NCI-H1694 treated with DMSO at 0.1 percent for 48 hours (cell line): ENCODE measurements at places on chromosomes 3 and 15.

DNA sequence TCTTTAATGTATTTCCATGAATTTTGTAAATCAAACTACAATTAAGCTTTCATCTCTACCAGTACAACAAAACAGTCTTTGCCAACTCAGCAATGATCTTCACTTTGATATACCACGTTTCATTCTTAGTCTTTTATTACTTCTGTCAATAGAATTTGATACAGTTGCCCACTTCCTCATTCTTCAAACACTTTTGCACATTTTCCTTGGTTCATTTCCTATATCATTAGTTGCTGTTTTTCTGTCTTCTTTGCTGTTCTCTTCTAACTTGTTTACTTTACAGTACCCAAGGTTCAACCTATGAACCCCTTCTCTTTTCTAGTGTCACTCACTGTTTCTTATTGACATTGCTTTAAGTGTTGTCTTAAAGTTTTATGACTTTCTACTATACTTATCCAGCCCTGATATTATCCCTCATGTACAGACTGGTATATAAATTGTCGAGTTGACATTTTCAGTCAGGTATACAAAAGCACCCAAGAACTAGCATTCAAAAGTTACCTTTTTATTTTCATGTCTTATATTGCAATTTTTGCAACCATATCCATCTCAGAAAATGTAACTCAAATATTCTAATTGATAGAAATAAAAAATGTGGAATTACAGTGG lies 903.1 kb downstream of the NSUN3 start:
- no peak for DNase-seq

GRCh38 chr3:178198329-178198728 lies 337.9 kb upstream of the KCNMB2 start:
- no peak for DNase-seq

DNA sequence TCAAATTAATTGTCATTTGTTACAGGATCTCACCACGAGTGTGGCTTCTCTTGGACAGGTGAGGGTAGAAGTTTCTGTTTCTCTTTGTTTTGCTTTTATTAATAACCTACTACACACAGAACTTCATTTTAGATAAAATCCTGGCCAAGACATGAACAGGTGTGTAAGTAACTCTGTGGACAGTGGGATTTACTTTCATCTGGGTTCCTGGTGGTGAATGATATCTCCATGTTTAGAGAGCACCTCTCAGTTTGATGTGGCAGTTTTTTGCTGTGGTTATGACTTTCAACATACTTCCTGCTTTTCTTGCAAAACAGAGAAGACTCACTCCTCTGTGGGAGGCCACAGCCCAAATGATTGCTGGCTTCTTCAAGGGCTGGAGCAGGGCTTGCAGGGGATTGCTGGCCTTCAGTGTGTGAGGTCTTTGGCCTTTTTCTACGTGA lies 71.1 kb upstream of the XCR1 start:
- DNase-seq = no peak

- no peak for DNase-seq
Observed at GRCh38 chr3:127940116-127940515, 25.1 kb downstream of the KBTBD12 start.

DNA sequence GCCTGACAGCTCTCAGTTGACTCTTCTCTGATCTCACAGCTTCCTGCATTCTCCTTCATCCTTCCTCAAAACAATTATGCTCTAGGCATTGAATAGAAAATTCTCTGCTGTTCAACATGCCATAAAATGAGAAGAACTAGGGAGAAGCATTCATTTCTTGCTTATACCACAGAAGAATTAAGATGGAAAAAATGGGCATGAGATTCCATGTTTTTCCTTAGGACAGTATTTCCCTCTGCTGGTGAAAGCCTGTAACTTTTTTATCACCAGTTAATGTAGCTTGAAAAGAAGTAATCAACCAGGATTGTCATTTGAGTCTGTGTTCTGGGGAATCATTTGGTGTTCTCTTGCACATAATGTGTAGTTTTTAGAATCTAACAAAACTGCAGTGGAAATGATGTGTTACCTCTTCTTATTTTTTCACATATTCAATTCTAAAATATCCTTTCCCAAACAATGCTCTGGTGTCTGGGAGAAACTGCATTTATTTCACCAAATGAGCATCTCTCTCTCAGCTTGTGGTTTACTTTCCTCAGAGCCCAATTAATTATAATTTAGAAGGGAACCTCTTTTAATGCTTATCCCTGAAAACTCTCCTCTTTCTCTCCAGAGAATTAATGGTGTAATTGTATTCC lies 92.8 kb upstream of the DCBLD2 start:
- DNase-seq = peak; percentile 63

- DNase-seq = peak; percentile 15
Observed at GRCh38 chr15:28098766-28099554, at the start of gene OCA2. Gene OCA2 (minus strand): TSS chr15:28099315. CDS start chr15:28081874, 17,441 bp downstream.

DNA sequence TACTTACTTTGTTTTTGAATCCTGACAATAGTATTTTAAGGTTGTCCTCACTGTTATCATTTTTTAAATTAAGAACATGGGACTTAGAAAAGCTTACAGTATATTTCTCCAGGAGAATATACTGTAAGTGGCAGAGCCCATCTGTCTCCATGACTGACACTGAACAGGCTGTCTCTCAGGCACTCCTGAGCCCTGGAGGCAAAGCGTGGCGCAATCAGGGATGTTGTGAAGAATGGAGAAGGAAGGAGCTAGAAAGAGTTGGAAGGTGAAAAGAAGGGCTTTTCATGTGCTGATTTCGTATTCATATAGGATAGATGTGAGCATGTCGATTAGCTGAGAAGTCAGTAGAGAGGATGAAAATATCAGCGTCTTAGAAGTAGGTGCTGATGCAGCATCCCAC lies 41.5 kb downstream of the FGF12 start:
- no peak for DNase-seq

DNA sequence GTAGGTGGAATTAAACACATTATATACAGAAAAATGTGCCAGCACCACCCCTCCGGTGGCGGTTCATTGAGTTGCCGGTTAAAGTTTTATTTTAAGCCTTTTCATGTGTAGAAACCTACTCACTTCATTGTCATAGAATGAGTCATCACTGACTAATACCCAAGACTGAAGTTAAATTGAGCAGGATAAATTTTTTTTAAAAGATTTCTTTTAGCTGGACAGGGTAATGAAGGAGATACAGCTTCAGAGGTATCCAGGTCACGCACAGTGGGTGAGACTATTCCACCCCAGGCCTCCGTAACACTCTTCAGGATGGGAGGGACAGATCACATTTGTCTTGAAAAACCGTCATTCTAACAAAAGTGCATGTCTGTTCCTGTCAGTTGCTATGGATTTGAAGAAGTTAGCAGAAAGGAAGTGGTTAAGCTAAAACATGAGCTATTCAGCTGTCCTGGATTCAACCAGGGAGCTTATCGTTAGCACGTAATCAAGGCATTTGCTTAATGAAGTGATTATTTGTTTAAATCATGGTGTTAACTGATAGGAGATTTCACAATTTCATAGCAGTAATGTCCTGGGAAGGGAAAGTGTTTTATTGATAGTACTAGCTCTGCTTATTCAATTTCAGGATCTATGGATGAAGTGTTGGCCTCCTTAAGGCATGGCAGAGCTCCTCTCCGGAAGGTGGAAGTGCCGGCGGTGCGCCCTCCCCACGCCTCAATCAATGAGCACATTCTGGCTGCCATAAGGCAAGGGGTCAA lies 23.4 kb downstream of the WHAMM start:
- DNase-seq = no peak

DNA sequence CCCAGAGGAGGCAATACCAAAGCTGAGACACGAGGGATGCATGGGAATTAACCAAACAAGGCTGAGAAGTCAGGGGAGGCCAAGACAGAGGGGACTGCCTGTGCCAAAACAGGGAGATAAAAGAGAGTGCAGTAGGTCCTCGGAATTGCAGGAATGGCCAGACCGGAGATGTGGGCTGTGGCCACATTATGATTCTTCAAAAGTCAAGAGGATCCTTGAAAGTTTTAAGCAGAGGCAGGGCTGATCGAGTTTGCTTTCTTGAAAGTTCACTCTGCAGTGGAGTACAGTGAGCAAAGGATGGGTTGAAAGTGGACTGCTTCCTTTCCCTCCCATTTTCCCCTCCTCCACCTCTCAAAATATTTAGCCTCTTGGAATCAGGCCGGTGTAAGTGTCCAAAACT lies 73.9 kb upstream of the ADAMTS9 start:
- no peak for DNase-seq

DNA sequence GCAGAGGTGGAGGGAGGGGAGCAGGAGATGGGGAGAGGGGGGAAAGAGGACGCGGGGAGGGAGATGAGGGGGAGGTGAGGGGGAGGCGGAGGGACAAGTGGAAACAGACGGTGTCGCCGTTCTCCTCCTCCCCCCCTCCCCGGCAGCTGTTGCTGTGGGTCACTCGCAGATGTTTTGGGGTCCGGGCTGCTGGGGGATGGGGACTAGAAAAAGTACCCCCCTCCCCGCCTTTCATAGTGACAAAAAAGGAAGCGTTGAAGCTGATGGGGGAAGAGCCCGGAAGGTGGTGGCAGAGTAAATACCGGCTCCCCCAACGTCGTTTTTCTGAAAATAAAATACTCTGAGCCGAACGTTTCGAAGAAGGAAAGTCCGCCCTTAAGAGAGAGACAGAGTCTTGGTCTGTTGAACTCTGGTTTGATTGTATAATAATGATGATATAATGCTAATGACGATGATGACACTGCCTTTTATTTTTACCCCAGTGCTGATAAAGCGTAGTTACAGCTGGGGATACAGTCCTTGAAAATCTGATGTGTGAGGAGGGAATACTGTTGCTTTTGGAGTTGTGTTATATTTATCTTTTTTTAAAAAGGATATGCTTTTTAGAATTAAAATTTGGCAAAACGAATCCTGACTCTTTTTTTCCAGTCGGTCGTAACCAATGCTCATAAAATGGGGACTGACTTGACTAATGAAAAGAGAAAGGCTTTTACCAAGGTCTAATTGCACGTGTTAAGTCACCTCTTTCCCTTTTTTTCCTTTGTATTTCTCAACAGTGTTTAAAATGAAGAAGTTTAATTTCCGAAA lies 993 bp downstream of the STXBP5L start:
- DNase-seq = peak; percentile 4

DNA sequence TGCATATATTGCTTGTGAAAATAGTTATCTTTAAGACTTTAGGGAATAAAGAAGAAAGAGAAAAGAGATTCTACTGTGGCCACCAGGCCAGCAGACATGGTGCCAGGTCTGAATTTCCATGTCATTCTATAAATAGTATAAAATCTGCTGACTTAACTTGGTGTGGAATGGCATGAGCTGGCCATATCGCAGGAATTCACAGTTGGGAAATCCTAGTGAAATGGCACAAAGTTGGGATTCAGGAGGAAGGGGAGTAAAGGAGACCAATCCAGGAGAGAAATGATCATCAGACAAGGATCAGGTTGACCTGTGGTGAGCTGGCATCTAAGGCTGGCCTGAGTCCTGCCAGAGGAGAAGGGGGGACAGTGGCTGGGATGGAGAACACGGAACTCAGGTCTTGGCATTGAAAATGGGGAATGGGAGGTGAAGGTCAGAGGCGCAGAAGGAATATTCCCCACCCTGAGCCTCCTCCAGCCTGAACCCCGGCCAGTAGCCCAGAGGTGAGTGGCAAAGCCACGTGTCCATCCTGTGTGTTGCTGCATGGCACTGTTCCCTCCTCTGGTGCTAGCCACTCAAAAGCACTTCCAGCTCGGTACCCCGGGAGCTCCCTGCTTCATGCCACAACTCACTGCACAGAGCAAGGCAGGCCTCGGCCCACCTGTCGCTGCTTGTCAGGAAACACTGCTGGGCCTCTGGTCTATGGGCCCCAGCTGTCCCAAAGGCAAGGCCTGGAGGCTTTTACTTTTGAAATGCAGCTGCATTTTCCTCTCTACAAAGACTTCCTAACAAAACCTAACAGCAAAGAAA lies 51.4 kb downstream of the SSUH2 start:
- no peak for DNase-seq

DNA sequence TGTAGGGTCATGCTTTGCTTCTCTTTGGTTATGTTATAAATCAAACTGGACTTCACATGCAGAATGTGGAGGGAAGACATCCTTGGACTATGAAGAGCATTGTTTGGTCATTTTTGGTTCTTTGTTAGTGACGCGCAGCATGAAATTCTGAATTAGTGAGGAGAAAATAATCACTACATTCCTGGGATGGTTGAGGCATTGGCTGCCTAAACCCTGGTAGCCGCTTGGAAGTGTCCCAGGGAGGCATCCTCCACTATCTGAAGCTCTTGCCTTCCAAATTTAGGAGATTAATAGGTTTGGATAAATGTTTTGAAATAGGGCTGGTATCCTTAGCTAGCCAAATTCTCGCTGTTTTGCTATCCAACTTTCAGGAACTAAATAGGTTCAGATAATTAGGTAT lies 96.2 kb downstream of the CLSTN2 start:
- DNase-seq = no peak

GRCh38 chr3:65561617-65562016 lies 477.1 kb downstream of the MAGI1 start:
- DNase-seq = no peak

DNA sequence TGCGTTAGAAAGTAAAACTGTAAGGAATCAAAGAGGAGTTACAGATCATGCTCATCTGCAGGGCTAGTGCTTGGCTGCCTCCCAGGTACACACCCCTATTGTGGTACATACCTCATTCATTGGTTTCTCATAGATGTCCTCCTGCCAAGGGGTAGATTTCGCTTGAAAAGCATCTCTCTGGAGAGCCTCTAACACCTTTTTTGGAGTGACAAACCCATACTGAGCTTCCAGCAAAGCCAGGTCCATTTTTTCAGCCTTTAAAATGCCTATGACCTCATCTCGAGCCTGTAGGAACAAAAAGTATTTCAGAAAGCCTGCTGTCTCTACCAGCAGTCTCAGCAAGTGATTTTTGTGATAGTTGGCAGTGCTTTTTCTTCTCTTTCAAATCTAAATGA lies 112.1 kb downstream of the CMSS1 start:
- no peak for DNase-seq

DNA sequence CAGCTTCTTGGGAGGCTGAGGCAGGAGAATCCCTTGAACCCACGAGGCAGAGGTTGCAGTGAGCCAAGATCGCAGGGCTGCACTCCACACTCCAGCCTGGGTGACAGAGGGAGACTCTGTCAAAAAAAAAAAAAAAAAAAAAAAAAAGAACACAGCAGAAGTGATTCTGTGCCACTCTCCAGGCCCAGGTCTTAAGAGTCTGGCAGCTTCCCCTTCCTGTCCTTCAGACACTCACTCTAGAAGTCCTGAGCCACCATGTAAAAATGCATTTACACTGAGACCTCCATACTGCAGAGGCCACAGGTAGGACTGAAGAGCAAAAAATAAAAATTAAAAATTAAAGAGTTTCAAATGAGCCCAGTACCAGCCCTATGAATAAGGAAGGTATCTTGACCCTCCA lies 11.8 kb upstream of the CDV3 start:
- no peak for DNase-seq

- DNase-seq = peak; percentile 1
Observed at GRCh38 chr3:129417326-129417725, 11.1 kb downstream of the EFCAB12 start.
